KG1 (cell line): ENCODE measurements at places on chromosomes 1 and 21.

DNA sequence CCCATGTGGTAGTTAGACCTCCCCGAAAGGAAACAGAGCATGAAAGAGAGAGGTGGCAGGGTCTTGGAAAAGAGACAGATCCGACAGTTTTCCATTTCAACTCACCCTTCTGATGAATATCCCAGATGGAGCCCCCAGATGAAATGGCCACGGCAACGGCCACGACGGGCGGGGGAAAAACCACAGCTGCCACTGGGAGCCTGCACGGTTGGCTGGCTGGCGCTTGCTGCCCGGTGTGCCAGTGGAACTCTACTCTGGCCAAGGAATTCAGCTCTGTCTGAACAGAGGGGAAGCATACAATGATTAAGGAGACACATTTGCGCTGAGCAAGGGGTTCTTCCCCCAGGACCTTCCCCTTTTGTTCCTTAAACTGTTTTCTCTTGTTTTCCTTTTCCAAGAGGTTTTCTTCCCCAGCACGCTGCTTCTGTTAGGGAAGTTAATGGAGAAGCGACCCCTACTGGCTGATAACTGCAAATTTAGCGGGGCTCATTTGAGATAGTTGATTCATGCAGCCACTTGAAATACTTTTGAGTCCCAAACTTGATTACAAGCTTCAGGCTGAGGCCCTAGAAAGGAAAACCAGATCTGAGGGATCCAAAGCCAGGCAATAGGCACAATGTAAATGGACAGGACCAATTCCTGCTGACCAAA, 1122.5 kb downstream of the NCAM2 start:
- no peak for DNase-seq

GRCh38 chr1:21590126-21590880, 78.9 kb downstream of the RAP1GAP start:
- DNase-seq, result no peak

DNA sequence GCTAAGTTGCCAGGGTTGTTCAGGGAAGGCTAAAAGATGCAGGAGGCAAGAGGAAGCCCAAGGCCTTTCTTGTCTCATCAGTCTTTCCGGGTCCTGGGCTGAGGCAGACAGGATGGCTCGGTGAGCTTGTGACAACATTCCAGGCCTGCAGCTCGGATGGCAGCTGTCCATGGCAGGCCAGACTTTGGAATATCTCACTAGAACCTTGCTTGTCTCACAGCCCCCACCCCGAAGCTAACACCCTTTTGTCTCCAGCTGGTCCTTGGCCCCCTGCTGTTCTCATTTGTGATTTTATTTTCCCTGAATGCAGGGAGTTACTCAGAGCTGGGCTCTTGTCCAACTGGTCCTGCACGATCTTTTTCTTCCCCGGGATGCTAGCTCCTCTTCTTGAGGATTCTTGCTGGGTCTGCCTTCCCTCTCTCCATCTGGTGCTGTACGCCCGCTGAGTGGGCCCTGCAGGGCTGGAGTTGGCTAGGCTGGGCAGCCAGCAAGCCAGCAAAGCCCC, 477.2 kb upstream of the CAMK1G start:
- no peak for DNase-seq

- DNase-seq, result no peak
Measured at GRCh38 chr1:94020764-94021579, 100.0 kb downstream of the ABCA4 start.

- no peak for DNase-seq
Measured at GRCh38 chr1:44433209-44433608, 28.2 kb downstream of the RNF220 start.

- DNase-seq, result no peak
Measured at GRCh38 chr1:108511764-108512163, 48.1 kb upstream of the EEIG2 start.

DNA sequence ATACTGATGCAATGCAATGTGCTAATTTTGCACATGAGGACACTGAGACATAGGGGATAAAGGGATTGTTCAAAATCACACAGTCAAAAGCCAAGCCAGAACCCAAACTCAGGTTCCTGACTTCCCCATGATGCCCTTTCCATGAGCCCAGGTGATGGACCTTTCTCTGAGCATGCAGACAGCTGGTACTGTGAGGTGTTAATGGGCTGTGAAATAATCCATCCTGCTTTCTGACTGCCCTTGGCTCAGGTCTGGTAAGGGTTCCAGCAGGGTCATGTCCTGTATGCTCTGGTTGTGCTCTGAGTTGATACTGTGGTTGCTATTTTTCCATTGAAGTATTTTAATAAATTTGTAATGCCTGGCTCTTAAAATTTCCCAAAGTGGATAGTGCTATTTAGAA, 50.0 kb downstream of the CNIH3 start:
- DNase-seq, result no peak

GRCh38 chr1:14487671-14488070, 110.8 kb upstream of the KAZN start:
- DNase-seq, result no peak

DNA sequence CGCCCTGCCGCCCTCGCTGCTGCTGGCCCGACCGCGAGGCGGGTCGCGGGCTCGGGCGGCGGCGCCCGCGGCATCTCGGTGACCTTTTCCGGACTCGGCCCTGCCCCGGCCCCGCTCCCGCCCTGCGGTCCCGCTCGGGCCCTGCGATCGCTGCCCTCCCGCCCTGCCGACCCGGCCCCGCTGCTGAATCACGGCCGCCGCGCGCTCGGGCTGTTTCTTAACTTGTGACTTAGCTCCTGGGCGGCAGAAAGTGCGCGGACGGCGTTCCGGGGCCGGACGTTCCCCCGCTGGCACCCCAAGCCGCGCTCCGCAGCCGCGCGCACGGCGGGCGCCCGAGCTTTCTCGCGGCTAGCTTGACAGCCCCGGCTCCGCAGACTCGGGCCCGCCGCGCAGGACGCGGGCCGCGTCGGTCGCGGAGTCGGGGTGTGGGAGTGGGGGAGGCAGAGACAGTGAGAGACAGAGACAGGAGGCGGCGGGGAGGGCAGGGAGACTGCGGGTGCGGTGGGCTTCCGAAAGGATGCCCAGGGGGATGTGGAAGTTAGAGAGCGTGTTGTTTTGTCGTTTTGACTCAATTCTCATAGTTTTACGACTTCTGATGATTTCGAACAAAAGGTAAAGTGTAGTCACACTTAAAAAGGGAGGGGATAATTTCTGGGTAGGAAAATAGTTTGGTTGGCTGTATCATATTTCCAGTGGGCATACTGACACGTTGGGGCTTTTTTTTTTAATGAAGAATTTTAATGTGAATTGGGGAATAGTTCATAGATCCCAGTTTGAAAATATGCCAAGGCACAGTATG, 49.8 kb downstream of the PRDM2 start:
- no peak for DNase-seq
